Fibroblast of mammary gland (primary cell): ENCODE measurements at places on chromosomes 7 and 10.

DNA sequence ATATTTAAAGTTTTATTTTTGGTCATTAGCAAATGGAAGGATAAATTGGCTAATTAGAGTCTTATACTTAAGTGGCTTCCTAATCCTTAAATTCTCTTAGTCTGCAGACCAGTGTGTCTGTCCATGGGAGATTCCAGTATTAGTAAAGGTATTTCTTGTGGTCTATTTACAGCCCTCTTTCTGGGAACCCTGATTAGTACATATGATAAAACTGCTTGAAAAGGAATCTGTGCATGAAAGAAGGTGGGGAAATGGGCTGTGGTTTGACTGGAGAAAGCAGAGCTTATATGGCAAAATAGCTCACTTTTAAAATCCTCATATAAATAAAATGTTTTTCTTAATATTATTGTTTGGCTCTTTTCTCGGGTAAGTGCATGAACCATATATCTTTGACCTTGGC, 124.5 kb upstream of the RHOBTB1 start:
- DNase-seq = no peak

GRCh38 chr7:119935418-119936025, 337.5 kb upstream of the KCND2 start:
- DNase-seq = peak; percentile 76

- DNase-seq = no peak
These were observed 143.8 kb downstream of the MAPK8 start for GRCh38 chr10:48450233-48450740.

GRCh38 chr7:85896531-85896930, 709.7 kb upstream of the SEMA3D start:
- DNase-seq = no peak

GRCh38 chr10:125063256-125063925, 97.0 kb downstream of the CTBP2 start:
- no peak for DNase-seq

- peak; percentile 79 for DNase-seq
These were observed 12.0 kb downstream of the IFIT5 start for GRCh38 chr10:89426230-89426868.

GRCh38 chr7:42745357-42746059, 166.4 kb downstream of the C7orf25 start:
- peak; percentile 38 for DNase-seq

DNA sequence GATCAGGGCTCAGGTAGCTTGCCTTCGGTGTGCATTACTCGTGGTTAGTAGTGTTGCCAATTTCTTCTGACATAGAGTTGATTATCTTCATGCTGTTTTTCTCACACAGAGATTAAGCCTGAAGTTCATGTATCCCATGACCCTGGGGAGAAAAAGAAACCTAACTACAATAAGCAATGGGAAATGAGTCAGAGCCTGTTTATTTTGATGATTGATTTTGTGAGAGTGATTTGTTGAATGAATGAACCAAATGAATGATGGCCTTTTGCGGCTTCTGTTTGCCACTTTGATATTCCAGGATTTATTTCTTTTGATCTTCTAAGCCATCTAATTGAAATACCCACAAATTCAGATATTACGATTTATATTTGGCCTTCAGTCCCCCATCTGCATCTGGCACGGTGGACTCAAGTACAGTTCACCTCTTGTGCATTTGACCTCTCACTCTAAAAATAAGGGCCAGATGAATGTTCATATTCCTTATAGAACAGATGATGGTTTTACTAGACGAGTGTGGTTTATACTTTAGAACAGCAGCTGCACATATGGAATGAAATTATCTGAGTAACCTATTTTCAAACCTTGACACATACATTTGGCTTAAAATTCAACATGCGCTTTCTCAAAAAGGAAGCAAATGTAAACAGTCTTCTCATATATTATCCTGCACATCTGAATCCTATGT, 110.7 kb downstream of the PLCE1 start:
- peak; percentile 54 for DNase-seq

- no peak for DNase-seq
These were observed 664 bp upstream of the HPS6 start for GRCh38 chr10:102064503-102064867.

- peak; percentile 43 for DNase-seq
These were observed 5.4 kb downstream of the VGF start for GRCh38 chr7:101159696-101160674.

- no peak for DNase-seq
These were observed 153.5 kb downstream of the RNF216 start for GRCh38 chr7:5627745-5628547.

GRCh38 chr10:27742195-27743011, 3.2 kb downstream of the MKX start:
- DNase-seq = peak; percentile 82

DNA sequence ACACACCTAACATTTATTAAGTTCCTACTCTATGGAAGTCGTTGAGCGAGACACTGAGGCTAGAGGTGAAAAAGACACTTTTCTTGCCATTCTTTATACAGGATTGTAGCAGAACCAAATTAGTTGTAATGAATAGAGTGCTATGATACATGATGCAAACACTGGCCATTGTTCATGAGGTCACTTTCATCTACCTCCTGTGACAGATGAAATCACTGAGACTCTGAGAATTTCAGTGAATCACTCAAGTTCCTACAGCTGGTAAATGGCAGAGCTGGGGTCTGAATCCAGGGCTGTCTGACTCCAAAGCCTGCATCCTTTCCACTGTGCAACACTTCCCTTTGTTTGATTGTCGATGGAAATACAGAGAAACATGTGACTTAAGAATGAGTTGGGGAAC, 657.6 kb downstream of the LRMDA start:
- DNase-seq = no peak

DNA sequence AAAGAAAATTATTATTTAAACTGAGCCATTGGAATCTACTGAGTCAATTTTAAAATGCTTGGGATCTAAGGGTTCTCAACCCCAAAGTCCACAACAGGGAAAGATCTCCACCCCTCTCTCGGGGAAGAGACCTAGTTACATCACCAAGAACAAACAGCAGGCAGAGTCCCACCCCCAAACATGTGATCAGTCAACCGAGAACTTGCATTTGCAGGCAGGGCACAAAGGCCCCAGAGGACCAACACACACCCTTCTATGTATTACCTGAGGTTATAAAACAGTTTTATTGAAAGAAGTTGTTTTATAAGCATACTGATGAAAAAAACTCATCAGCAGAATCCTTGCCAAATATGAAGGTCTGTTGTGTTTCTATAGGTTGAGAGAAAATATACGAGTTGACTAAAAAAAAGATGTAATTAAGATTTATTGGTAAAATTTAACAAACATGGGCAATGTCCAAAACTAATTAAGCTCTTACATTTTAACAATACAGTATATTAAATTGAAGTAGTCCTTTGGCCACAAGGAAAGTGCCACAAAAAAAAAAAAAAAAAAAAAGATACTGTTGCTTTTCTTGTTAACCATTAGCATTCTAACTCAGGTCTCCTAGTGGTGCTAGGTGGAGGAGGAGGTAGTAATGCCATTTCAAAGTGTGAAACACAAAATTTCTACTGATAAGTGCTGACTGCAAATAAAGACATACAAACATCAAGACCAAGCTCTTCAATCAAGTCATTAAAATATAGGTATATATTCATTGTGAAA, 975 bp upstream of the USP54 start:
- DNase-seq = no peak

DNA sequence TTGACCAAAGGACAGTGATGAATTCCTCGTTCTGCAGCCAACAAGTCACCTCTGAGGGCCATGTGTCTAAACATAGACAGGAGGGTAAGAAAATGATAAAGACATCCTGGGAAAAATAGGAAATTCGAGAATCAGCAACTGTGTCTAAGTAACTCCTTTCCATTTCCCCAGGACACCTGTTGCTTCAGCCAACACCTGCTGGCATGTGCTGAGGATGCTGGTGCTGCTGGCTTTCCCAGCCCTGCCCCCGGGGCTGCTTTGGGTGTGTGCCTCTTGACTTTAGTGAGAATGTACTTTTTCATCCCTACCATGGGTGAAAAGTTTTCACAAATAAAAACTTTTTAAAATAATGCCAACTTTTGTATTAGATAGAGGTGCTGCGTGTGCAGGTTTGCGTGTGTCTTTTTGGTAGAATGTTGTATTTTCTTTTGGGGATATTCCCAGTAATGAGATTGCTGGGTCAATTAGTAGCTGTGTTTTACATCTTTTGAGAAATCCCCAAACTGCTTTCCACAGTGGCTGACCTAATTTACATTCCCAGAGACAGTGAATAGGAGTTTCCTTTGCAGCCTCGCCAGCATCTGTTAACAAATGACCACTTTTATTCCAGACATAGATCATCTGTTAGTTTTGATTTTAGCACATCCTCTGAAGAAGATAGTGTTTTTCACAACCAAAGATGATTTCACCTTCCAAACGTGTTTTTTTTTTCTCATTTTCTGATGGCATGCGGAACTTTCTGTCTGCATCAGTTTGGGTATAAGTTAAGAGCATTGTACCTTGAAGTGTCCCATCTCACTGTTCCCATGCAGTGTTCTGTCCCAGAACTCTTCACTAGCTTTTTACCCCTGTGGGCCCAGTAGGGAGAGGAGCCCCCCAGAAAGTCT, 104.2 kb upstream of the ACBD5 start:
- no peak for DNase-seq

- no peak for DNase-seq
These were observed 66.6 kb upstream of the WNT16 start for GRCh38 chr7:121262221-121262620.

GRCh38 chr7:128233471-128233870, 7.6 kb upstream of the LEP start:
- no peak for DNase-seq

DNA sequence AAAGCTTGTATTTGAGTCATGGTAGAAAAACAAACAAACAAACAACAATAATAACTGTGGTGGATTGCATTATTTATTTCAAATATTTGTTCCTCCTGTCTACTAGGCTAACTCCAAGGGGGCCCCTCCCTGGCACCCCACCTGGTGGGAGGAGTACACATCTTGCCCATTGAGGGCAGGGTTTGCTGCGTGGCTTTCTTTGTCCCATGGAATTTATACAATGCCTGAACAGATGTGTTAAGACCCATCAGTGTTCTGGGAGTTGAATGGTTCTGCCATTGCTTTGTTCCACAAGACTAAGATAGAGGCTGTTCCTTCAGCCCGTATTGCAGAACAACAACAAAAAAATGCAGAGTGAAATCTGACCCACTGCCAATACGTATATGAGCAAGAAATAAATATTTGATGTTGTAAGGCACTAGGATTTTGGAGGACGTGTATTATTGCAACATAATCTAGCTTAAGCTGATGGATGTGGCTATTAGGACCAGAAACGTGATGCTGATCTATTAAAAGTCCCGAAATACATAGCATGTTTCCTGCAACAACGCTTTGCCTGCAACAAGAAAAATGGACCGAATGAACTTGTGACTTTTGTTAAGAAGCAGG, 119.1 kb upstream of the JCAD start:
- peak; percentile 94 for DNase-seq

DNA sequence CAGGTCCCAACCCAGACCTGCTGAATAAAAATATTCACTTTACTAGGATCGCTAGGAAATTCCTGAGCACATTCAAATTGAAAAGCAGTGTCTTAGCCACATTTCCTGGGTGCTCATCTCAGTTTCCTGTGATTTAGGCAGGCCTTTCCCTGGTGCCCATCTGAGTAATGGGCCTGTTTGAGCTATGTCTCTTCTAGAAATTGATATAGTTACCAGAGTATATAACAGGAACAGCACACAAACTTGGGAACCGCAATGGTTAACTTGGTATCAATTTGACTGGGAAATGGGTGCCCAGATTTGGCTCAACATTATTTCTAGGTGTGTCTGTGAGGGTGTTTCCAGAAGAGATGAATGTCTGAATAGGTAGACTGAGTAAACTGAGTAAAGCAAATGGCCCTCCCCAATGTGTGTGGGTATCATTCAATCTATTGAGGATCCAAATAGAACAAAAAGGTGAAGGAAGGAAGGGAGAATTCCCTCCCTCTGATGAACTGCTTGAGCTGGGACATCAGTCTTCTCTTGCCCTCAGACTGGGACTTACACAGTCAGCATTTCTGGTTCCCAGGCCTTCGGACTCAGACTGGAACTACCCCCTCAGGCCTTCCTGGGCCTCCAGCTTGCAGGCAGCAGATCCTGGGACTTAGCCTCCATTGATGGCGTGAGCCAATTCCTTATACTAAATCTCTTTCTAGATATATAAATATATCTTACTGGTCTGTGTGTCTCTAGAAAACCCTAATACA, 99.1 kb downstream of the CCDC71L start:
- DNase-seq = no peak

DNA sequence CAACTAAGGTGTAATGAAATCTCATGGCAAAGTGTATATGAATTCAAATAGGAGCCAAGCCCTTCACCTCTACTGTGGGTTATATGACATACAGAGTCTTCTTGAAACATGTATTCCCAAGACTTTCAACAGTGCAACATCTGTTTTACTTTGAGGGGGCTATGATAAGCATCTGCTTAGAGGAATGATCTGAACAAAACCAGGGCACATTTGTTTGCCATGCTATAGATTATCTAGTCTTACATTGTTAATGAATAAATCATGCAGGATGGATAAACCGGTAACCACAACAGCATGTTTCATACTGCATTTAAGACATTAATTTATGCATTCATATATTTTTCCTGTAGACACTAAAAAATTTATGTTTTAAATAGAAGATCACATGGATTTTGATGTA, 1021.9 kb downstream of the LRMDA start:
- no peak for DNase-seq

GRCh38 chr7:85924062-85924461, 719.6 kb upstream of the GRM3 start:
- no peak for DNase-seq

- DNase-seq = no peak
These were observed 25.3 kb upstream of the SMIM30 start for GRCh38 chr7:113143486-113144257.

DNA sequence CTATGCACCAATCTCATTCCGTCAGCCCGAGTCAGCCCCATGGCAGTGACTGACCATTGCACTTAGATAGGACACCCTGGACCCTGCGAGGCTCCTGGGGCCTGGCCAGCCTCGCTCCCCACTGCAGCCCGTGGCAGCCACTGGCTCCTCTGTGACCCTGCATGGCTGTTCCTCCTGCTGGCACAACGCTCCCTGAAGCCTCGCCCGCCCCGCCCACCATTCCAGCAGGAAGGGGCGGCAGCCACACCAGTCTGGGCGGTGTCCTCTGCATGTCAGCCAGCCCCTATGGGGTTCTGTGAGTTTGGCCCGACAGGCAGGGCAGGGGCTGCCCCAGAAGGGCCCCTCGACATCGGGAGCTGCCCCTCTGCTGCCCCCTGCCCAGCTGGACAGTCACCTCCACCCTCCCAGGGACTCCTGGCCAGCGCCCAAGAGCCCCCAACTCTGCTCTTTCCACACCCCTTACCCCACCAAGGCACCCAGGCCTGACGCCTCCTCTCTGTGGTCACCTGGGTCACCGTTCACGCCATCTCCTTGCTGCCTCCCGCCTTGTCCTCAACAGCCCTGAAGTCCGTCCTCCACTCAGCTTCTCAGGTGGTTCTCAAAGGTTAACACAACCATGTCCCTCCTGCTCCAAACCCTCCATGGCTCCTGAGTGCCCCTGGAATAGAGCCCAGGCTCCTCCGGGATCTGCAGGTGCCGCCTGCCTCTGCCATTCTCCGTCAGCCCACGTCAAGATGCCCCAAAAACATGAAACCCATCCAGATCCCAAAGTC, 103.5 kb downstream of the MICALL2 start:
- DNase-seq = no peak
